ENCODE measurements at places on chromosomes 5 and 9.

- H3K4me3 ChIP-seq: no peak overlapping the region
- no peaks in the 10 kb centered on the region for H3K36me3 ChIP-seq
- H3K27me3 ChIP-seq: no peaks in the 10 kb centered on the region
- H3K4me1 ChIP-seq: no peaks in the 10 kb centered on the region
- DNase-seq: no peak
These were observed 861.9 kb downstream of the CDH18 start for GRCh38 chr5:19125956-19126713.

DNA sequence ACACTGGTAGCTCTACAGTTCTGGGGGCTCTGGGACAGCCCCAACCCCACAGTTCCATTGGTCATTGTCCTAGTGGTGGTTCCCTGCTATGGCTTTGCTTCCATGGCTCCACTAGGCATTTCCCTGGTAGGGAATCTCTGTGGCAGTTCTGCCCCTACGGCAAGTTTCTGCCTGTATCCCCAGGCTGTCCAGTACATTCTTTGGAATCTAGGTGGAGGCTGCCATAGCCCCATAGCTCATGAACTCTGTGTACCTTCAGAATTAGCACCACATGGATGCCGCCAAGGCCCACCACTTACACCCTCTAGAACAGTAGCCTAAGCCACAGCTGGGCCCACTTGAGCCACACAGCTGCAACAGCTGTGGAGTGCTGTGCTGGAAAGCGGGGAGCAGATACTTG, 3.3 kb upstream of the GOLM1 start:
- H3K27me3 ChIP-seq: no peaks in the 10 kb centered on the region
- H3K36me3 ChIP-seq: no peaks in the 10 kb centered on the region
- H3K4me3 ChIP-seq: no peak overlapping the region
- no peak overlapping the region for H3K27ac ChIP-seq
- H3K4me1 ChIP-seq: no peaks in the 10 kb centered on the region
- DNase-seq: no peak

- no peaks in the 10 kb centered on the region for H3K27me3 ChIP-seq
- H3K4me3 ChIP-seq: no peak overlapping the region
- no peaks in the 10 kb centered on the region for H3K4me1 ChIP-seq
- H3K27ac ChIP-seq: no peak overlapping the region
These were observed 57.1 kb upstream of the IZUMO3 start for GRCh38 chr9:24602693-24603352.

GRCh38 chr9:35616681-35617459, 1.3 kb downstream of the CD72 start:
- H3K27me3 ChIP-seq: no peaks in the 10 kb centered on the region
- peak overlapping the region; percentile 34 for H3K4me3 ChIP-seq
- DNase-seq: peak; percentile 68
- no peaks in the 10 kb centered on the region for H3K36me3 ChIP-seq

DNA sequence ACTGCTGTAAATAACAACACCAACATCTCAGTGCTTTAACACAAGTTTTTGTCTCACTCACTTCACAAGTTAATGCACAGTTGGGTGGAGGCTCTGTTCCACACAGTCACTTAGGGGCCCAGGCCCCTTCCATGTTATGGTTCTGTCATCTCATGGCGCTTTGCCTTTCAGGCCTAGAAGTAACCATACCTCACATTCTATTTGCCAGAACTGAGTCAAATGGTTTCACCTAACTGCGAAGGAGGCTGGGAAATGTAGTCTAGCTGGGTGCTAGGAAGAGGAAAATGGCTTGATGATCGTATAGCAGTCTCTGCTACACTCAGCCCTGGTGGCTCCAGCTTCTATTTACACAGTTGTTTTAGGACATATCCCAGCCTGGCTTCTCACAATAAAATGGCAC, 23.1 kb upstream of the MVB12B start:
- H3K27me3 ChIP-seq: no peaks in the 10 kb centered on the region
- no peak overlapping the region for H3K4me3 ChIP-seq
- no peak for DNase-seq
- no peaks in the 10 kb centered on the region for H3K36me3 ChIP-seq
- no peak overlapping the region for H3K27ac ChIP-seq

GRCh38 chr5:60463179-60463868, 236.6 kb downstream of the DEPDC1B start:
- no peaks in the 10 kb centered on the region for H3K36me3 ChIP-seq
- H3K27me3 ChIP-seq: no peaks in the 10 kb centered on the region
- DNase-seq: no peak
- no peak overlapping the region for H3K27ac ChIP-seq
- no peaks in the 10 kb centered on the region for H3K4me1 ChIP-seq

DNA sequence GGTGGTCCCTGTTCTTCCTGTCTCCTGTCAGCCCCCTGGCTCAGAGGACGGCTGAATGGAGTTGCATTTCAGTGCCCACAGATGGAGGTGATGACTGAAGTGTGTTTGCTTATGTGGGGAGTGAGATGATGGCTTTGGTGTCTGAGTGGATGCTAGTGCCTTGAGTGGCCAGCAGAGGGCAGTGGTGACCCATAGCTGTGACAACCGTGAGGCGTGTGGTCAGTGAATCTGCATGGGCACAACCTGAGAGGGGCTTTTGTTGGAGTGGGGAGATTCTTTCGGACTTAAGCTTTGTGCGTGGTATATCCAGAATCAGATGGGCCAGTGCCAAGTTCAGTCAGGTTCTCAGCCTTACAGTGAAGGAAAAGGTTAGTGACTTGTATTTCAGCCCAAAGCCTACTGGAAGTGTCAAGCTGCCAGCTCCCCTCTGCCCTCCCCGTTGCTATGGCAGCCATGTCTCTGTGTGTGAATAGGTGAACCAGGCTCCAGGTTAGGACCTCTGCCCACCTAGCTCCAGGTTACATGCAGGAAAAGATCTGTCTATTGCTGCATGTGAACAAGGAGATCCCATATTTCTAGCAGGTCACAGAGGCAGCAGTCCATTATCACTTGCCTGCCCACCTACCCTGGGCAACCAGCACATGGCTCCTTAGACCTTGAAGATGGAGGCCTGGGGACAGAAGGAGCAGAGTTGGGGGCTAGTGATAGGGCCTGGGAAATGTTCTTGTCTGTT, 14.7 kb upstream of the CXXC5 start:
- peaks cover 12% of the 10 kb centered on the region for H3K4me1 ChIP-seq
- H3K27me3 ChIP-seq: no peaks in the 10 kb centered on the region
- H3K36me3 ChIP-seq: no peaks in the 10 kb centered on the region

- H3K36me3 ChIP-seq: no peaks in the 10 kb centered on the region
- H3K27ac ChIP-seq: no peak overlapping the region
These were observed 92.8 kb upstream of the RAD23B start for GRCh38 chr9:107190061-107190935.

- no peaks in the 10 kb centered on the region for H3K4me1 ChIP-seq
- no peaks in the 10 kb centered on the region for H3K36me3 ChIP-seq
- no peak overlapping the region for H3K4me3 ChIP-seq
- DNase-seq: peak; percentile 8
- H3K27me3 ChIP-seq: no peaks in the 10 kb centered on the region
- H3K27ac ChIP-seq: no peak overlapping the region
These were observed 71.4 kb upstream of the COL5A1 start for GRCh38 chr9:134570151-134570621.

DNA sequence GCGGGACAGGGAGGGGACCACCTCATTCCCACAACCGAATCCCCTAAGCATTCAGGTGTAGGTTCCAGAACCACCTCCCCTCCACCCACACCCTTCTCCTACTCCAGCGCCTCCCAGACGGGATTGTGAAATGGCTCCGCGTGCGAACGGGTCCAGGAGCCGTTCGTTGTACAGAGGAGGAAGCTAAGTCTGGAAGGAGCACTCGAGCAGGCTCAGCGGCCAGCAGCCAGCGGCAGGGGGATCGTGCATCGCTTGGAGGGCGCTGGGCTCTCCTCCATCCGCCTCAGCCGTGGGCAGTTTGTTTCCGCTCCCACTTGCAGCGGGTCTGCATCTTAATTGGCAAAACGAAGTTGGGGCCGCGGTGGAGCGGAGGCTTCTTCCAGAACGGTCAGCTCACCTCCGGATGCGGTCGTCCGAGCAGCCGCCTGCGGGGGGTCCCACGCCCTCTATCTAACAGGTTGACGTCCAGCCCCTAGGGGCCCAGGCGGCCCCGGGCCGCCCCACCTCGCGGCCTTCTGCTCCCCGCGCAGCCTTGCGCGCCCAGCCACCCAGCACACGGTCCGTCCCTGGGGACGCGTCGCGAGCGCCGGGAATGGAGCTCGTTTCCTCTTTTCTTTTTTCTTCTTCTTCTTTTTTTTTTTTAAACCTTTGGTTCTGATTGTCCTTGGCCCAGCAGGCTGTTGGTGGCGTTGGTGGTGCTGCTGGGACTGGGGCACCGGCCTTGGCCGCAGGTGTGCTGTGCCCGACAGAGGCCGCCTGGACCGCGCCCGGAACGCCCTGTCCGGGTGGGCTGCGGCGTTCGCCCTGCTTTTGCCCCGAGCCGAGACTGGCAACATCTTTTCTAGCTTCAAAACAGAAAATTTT, 3.9 kb upstream of the BARX1 start:
- H3K27ac ChIP-seq: no peak overlapping the region
- no peak overlapping the region for H3K4me3 ChIP-seq
- peaks cover 62% of the 10 kb centered on the region for H3K27me3 ChIP-seq
- H3K36me3 ChIP-seq: no peaks in the 10 kb centered on the region
- peaks cover 6% of the 10 kb centered on the region for H3K4me1 ChIP-seq
- no peak for DNase-seq

GRCh38 chr9:78030296-78030552, 1.4 kb downstream of the GNAQ start:
- no peaks in the 10 kb centered on the region for H3K4me1 ChIP-seq
- peak; percentile 27 for DNase-seq
- no peaks in the 10 kb centered on the region for H3K36me3 ChIP-seq

- peak; percentile 19 for DNase-seq
- peak overlapping the region; percentile 18 for H3K27ac ChIP-seq
- H3K4me1 ChIP-seq: peaks cover 3% of the 10 kb centered on the region
- no peaks in the 10 kb centered on the region for H3K36me3 ChIP-seq
These were observed 261.2 kb upstream of the CLINT1 start for GRCh38 chr5:158119961-158120723.

- H3K27ac ChIP-seq: no peak overlapping the region
- H3K4me3 ChIP-seq: no peak overlapping the region
- no peaks in the 10 kb centered on the region for H3K27me3 ChIP-seq
- no peaks in the 10 kb centered on the region for H3K4me1 ChIP-seq
- no peaks in the 10 kb centered on the region for H3K36me3 ChIP-seq
- DNase-seq: no peak
These were observed 188.3 kb downstream of the GABBR2 start for GRCh38 chr9:98520221-98520960.

GRCh38 chr5:59335544-59335943, 558.0 kb downstream of the PDE4D start:
- no peak overlapping the region for H3K27ac ChIP-seq
- H3K4me1 ChIP-seq: no peaks in the 10 kb centered on the region
- DNase-seq: no peak
- H3K27me3 ChIP-seq: no peaks in the 10 kb centered on the region
- no peak overlapping the region for H3K4me3 ChIP-seq

- H3K36me3 ChIP-seq: no peaks in the 10 kb centered on the region
- no peak overlapping the region for H3K4me3 ChIP-seq
- no peak for DNase-seq
- no peaks in the 10 kb centered on the region for H3K4me1 ChIP-seq
- H3K27me3 ChIP-seq: no peaks in the 10 kb centered on the region
These were observed 226.7 kb downstream of the AGTPBP1 start for GRCh38 chr9:85515021-85515420.

DNA sequence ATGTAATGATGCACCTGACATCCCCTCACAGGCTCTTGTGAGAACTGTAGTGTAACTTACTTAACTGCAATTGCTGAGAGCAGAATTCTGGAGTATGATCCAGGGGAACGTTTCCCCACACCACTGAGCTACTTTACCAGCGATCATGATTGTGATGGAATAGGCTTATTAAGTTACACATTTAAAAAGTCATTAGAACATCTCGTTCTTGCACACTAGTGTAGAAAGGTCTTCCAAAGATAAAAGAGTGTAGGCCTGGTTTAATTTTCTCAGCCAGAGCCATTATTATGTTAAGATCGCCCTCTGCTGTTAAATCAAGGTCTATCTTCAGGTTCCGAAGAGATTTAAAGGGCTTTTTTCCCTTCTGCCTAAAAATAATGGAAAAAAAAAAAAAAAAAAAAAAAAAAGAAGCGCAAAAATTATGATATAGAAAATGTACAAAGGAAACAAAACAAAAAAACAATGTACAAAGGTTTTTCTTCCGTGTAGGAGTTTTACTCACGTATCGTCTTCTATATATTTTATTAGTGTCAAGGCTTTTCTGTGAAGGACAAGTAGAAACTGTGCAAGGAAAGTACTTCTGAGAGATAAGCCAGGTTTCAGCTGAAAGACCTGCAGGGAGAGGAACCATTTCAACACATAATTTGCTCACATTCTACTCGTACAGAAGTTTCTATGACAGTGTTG, 18.6 kb upstream of the MOB3B start:
- H3K4me3 ChIP-seq: no peak overlapping the region
- H3K4me1 ChIP-seq: no peaks in the 10 kb centered on the region
- no peak for DNase-seq
- no peaks in the 10 kb centered on the region for H3K27me3 ChIP-seq

DNA sequence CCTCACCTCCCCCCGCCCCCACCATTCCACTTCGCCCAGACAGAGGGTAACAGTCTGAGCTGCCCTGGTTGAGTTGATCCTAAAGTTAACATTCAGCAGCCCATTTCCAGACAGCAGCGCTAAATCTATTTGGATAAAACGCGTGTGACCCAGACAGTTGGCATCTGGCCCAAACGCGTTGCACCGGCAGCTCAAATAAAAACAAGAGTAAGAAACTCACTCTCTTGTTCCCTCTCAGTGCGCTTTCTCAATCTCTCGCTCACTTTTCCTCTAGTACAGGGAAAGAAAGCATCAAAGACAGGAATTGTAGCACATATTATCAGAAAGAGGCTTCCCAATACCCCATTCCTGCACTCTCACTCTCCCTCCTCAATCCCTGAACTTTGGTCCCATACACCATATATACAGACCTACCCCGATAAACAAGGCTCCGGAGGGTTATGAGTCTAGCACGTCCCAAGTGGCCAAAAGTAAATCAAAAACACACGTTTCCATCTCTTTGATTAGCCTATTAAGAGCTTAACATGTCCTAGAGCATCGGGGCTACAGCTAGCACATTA, 1.3 kb downstream of the ADAMTS6 start:
- H3K27ac ChIP-seq: peak overlapping the region; percentile 94
- no peaks in the 10 kb centered on the region for H3K27me3 ChIP-seq
- no peaks in the 10 kb centered on the region for H3K4me1 ChIP-seq
- H3K4me3 ChIP-seq: peak overlapping the region; percentile 64
- DNase-seq: peak; percentile 84

DNA sequence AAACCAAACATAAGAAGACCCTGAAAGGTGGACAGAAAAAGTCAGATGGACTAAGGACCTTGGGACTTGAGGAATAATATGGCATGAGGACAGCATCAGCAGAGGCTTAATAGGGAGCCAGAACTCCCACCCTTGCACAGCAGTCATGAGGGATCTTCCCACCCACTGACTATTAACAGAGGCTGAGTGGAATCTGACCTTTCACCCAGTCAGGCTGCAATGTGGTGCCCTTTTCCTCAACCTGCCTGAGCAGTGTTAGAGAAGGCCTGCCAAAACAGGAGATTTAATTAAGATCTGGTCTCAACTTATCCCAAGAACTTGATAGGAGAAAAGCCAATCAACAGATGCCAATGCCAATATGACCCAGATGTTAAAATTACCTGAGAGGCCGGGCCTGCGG, 481.9 kb downstream of the KDM4C start:
- no peak overlapping the region for H3K27ac ChIP-seq
- H3K27me3 ChIP-seq: no peaks in the 10 kb centered on the region
- DNase-seq: no peak
- H3K36me3 ChIP-seq: no peaks in the 10 kb centered on the region
- no peak overlapping the region for H3K4me3 ChIP-seq
- H3K4me1 ChIP-seq: no peaks in the 10 kb centered on the region

GRCh38 chr5:161096581-161096980, 244.6 kb upstream of the ATP10B start:
- no peak for DNase-seq
- no peak overlapping the region for H3K4me3 ChIP-seq
- H3K4me1 ChIP-seq: no peaks in the 10 kb centered on the region
- H3K36me3 ChIP-seq: no peaks in the 10 kb centered on the region
